ENCODE measurements at places on chromosomes 12 and 14.
A peak's percentile ranks its signal among the peaks of the same experiment; 100 is the strongest.

DNA sequence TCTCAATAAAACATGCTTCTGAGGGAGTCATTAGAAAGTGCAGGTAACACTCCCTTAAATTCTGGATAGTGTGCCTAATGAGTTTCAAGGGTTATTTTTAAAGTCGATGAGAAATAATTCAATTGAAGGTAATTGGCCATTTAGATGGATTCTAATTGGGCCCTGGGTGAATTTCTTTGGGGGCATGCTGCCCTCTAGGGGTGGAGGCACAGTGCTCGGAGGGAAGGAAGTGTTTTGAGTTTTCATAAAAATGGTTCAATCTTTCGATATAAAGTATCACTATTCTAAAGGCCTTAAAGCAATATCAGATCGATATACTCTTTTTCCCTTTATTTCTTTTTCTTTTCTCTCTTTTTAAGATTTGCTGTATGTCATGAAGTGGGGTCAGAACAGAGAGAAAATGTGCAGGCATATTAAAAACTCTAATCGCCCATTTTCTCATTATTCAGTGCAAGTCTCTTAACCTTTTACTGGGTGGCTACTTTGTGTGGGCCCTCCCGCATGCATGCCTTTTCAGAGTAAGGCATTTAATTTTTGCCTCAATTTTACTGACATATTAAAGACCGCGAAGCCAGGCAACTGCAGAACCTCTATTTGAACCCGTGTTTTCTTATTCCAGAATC, 25.5 kb downstream of the NKX2-8 start:
- peak; percentile 14 for DNase-seq

- no peak for DNase-seq
Observed at GRCh38 chr14:59032826-59033225, 155.6 kb upstream of the DAAM1 start.

DNA sequence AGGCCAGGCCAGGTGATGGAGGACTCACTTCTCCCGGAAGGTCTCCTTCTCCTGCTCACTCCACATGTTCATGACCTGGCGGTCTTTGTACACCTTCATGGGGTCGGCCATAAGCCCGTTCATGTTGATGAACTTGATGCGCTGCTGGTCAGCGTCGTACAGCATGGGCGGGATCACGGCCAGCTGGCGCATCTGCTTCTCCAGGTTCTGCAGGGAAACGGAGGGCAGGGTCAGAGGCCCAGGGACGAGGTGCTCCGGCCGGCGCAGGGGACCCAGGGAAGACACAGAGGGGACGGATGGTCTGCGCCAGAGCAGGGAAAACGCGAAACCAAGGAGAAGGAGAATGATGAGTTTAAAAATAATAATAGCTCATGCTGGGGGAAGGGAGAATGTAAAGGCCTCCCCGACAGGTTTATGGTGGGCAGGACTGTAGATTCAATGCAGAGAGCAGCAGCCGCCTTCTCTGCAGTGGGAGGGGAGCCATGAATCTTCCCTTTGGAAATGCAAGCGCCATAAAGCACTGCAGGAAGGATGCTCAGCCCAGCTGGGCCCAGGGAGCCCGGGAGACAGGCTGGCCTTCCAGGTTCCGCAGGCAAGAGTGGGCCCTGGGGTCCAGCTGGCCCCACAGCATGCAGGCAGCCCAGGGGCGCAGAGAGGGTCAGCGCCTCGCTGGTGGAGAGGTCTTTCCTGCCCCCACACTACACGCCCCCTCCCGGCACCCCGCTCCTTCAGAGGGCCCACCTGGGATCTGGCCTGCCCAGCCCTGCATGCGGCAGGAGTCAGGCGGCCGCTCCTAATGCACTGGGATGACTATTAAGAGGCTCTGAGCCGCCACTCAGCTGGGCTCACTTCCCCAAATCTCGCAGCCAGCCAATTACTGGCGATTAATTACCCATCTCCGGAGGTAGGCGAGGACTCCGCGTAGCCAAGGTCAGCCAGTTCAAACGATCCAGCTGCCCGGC, 132.0 kb downstream of the RFLNA start:
- DNase-seq, result no peak

GRCh38 chr14:94480809-94481208, 4.8 kb upstream of the SERPINA9 start:
- DNase-seq, result no peak

GRCh38 chr14:58662018-58662417, 24.3 kb downstream of the DACT1 start:
- DNase-seq, result no peak

DNA sequence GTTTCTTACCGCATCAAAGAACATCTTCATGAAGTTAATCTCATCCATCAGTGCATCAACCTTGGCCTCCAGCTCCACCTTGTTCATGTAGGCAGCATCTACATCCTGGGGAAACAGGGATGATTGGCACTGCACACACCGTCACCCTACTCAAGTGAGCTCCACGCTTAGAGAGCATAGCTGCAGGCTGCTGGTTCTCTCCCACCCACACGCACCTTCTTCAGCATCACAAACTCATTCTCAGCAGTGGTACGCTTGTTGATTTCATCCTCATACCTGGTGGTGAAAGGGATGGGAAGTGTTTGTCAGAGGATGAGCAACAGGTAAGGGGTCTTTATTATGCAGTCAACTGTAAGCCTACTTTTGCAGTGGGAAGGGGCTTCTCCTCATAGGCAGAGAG, 2.3 kb downstream of the KRT5 start:
- no peak for DNase-seq

DNA sequence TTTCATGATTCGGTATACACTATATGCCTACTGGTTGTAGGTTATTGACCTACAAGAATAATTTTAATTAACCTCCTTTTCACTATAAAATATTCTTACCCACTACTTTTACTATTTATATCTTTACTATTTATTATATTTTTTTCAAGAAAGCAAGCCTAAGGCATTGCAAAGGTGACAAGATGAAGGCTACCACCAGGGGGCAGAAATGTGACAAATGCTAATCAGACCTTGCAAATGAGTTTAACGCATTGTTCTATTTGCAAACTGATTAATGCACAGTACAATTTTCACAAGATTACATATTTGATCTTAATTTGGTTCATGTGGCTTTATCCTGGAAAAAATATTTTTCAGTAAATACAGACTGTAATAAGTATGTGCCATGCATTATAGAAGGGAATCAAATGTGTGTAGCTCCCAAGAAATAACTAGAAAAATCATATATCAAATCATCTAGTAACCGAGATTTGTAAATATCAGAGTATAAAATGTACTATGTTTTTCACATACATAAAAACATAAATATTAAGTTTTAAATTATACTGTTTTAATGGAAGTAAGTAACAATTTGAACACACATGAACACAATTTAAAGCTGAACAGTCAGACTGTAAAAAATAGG, 107.0 kb downstream of the ADAMTS20 start:
- DNase-seq, result peak; percentile 5

- DNase-seq, result no peak
Observed at GRCh38 chr12:19449814-19450213, 10.5 kb downstream of the AEBP2 start.

- no peak for DNase-seq
Observed at GRCh38 chr12:56801661-56802622, 38.8 kb downstream of the HSD17B6 start.

DNA sequence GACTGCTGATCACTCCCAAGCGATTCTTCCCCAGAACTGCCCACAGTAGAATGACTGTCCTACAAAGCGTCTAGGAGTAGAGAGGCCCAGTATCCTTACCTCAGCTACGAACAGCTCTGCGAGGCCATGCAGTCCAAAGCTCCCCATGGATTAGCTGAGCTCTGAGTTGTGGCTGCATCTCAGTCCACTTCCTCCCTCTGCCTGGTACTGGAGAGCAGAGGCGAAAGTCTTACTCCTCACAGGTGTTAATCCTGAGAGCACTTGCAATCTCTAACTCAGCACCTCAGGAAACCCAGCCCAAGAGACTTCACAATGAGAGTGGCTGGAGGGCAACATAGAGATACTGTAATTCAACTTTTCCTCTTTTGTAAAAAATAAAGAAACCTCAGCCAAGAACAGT, 493.1 kb downstream of the BCAT1 start:
- no peak for DNase-seq

- DNase-seq, result no peak
Observed at GRCh38 chr12:109706747-109707469, 6.7 kb upstream of the FAM222A start.

GRCh38 chr14:102781063-102781462, 3.8 kb downstream of the TRAF3 start:
- DNase-seq, result no peak

- DNase-seq, result no peak
Observed at GRCh38 chr14:65070471-65070976, 31.8 kb downstream of the MAX start.

- DNase-seq, result no peak
Observed at GRCh38 chr12:7868391-7868790, 4.3 kb downstream of the SLC2A14 start.

- no peak for DNase-seq
Observed at GRCh38 chr12:55711786-55712553, 3.9 kb upstream of the BLOC1S1 start.

All from NCI-H1092 (cell line).